HuH-7.5 (cell line): ENCODE measurements at places on chromosomes 4 and X.

DNA sequence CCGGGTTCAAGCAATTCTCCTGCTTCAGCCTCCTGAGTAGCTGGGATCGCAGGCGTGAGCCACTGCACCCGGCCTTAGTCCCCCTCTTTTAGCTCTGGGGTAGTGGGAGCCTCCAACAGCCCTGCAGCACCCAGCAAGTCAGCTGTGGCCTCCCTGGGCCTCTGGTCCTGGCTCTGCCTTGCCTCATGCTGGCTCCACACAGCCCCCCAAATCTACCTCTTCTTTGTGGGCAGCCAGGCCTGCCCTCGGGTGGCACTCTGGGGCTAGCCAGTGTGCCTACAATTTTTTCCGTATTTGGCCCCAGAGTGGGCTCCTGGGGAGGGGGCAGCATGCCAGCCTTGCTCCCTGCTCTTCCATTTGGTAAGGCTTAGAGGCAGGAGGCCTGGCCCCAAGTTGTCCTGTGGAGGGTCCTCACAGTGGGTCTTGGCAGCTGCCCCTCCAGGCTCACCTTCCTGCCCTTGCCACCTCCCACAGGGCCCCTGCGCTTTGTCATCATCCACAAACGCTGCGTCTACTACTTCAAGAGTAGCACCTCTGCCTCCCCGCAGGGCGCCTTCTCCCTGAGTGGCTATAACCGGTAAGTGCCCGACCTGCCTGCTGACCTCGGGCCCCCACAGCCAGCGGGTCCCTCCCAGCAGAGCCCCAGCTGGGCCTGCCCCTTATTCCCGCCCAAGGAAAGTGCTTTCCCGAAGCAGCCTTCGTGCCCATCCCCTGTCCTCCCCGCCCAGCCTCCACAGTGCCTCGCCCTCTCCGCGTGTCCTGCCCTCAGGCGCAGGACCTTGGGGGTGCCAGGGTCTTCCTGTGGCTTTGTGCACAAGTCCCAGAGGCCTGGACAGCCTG, 21.0 kb upstream of the ADD1 start:
- no peak for DNase-seq

- no peak for DNase-seq
Observed at GRCh38 chr4:6198768-6199421, 1.5 kb downstream of the JAKMIP1 start.

- no peak for DNase-seq
Observed at GRCh38 chr4:145171911-145172310, 8.5 kb downstream of the OTUD4 start.

DNA sequence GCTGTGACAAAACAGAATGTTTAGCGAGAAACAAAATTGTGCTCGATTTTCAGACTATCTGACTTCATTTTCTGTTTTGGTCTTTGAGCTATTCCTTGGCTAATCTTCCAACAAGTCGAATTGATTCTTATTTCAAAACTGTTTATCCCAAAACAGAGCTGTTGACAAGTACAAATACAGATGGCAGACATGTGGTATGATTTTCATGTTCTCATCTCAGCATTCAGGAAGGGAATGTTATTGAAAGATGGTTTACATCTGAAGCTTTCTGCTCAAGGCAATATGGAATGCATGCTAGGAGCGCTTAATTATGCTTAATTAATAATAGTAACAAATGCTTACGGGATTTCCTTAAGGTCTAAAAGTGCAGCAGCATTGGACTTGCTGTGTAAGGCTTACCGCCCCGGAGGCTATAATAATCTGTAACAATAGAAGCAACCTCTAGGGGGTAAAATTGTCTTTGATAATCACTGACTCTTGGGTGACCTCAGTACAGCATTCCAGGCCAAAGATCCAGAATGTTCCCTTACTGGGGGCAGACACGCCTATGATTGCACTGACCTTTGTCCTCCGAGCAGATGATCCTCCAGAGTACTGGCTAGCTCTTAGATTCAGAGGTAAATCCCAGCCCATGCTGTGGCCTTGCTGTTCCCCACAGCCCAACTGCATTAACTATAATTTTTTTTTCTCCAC, 16.4 kb downstream of the LSM6 start:
- DNase-seq: no peak

- no peak for DNase-seq
Observed at GRCh38 chr4:41012293-41012692, 202.0 kb downstream of the APBB2 start.
